Gastrocnemius medialis (tissue), 4 donors: ENCODE measurements at places on chromosomes 12 and 14. TPM values are rescaled to one million over a fixed set of nuclear protein-coding genes. Genes with fewer than 3 reads are reported as not detected.
A peak's percentile ranks its signal among the peaks of the same experiment; 100 is the strongest.

GRCh38 chr12:5966486-5967095 is 21.5 kb upstream of the ANO2 start:
- no peaks in the 10 kb centered on the region for H3K36me3 ChIP-seq
- H3K4me1 ChIP-seq = no peaks in the 10 kb centered on the region
- no peak overlapping the region for H3K27ac ChIP-seq
- DNase-seq = no peak

- no peaks in the 10 kb centered on the region for H3K36me3 ChIP-seq
- no peaks in the 10 kb centered on the region for H3K27me3 ChIP-seq
- H3K27ac ChIP-seq = no peak overlapping the region
Measured at GRCh38 chr14:95058491-95058890, 98.8 kb downstream of the DICER1 start.

DNA sequence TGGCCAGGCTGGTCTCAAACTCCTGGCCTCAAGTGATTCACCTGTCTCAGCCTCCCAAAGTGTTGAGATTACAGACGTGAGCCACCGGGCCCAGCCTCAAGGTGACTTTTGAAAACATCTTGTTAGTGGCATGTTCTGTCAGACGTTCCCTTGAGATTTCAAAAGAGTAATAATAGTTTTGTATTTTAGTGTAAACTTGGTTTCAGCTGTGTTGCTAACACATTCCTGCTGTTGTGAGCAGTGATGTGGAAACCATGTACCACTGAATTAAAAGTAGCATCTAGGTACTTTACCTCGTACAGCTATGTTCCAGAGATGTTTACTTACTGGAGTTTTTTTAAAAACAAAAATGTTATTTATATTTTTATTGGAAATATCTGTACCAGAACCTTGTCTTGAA is 111.3 kb downstream of the AEBP2 start:
- no peak overlapping the region for H3K4me3 ChIP-seq
- no peaks in the 10 kb centered on the region for H3K27me3 ChIP-seq
- H3K36me3 ChIP-seq = no peaks in the 10 kb centered on the region
- H3K4me1 ChIP-seq = peaks cover 19% of the 10 kb centered on the region
- H3K27ac ChIP-seq = no peak overlapping the region

GRCh38 chr12:79841248-79841877 is 93.5 kb downstream of the PPP1R12A start:
- H3K36me3 ChIP-seq = peaks cover 22% of the 10 kb centered on the region
- H3K27ac ChIP-seq = peak overlapping the region; percentile 53
- DNase-seq = no peak
- no peak overlapping the region for H3K4me3 ChIP-seq
- H3K27me3 ChIP-seq = no peaks in the 10 kb centered on the region
- H3K4me1 ChIP-seq = peaks cover 23% of the 10 kb centered on the region

DNA sequence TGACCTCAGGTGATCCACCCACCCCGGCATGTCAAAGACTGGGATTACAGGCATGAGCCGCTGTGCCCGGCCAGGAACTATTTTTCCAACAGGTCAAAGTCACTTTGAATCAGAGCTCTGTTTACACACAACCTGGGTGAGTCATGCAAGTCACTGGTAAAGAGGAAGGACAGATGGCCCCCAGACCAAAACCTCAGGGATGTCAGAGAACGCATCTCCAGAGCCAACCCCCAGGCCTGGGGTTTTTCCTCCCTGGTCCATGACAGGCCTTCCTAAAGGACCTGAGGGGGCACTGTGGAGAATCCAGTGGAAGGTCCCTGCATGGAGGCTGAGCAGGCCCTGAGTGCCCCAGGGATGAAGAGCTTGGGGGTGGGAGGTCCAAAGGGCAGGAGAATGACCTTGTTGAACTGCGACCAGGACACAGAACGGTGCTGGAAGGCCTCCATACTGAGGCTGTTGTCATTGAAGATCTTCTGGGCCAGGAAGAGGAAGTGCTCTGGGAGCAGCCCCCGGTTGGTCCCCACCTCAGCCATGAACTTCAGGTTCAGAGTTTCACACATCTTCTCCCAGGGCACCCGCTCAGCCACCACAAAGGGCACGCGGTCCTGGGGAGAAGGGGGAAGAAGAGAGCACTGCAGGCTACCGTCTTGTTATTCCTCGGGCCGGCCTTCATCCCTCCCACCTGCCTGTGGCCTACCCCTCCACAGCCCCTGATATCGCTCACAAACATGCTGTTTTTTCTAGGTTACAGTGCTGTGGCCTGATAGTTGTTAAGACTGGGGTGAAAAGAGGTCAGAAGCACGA is 9.1 kb downstream of the STAT6 start:
- no peaks in the 10 kb centered on the region for H3K27me3 ChIP-seq
- H3K4me1 ChIP-seq = no peaks in the 10 kb centered on the region
- DNase-seq = no peak
- H3K4me3 ChIP-seq = no peak overlapping the region
- no peaks in the 10 kb centered on the region for H3K36me3 ChIP-seq

DNA sequence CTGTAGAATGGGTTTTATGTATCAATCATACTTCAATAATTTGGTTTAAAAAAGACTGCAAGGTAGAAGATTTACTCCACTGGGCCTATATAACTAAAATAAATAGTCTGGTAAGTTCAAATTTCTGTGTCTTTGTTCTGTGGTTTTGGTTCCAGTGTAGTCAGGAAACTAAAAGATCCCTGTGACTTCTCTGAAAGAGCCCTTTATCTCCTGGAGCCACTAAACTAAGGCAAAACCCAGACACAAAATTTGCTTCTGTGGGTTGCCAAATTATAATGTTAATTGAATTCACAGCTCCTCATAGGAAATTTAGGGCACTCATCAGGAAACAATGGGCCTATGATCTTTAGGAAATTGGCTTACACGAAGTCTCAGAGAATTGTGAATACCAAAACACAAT is 1038.4 kb downstream of the GALC start:
- H3K4me3 ChIP-seq = no peak overlapping the region
- no peaks in the 10 kb centered on the region for H3K36me3 ChIP-seq
- no peak for DNase-seq
- no peaks in the 10 kb centered on the region for H3K27me3 ChIP-seq
- H3K4me1 ChIP-seq = no peaks in the 10 kb centered on the region

DNA sequence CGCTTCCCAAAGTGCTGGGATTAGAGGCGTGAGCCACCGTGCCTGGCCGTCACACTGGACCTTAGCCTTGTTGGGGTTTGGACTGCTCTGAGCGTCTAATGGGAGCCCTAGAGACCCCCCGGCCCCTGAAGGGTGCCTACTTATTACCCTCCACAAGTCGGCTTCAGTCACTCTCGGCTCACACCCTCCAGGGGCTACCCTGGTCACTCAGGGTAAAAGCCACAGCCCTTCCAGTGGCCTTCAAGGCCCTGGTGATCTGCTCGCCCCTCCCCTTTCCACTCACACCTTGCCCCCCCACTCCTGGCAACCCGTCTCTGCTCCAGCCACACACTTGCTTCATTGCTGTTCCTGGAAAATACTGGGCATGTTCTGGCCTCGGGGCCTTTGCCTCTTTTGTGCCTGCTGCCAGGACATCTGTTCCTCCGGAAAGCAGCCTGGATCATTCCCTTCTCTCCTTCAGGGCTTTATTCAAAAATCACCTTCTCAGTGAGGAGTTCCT is 3.6 kb upstream of the MORN3 start:
- DNase-seq = no peak
- H3K27me3 ChIP-seq = no peaks in the 10 kb centered on the region
- H3K4me1 ChIP-seq = no peaks in the 10 kb centered on the region

DNA sequence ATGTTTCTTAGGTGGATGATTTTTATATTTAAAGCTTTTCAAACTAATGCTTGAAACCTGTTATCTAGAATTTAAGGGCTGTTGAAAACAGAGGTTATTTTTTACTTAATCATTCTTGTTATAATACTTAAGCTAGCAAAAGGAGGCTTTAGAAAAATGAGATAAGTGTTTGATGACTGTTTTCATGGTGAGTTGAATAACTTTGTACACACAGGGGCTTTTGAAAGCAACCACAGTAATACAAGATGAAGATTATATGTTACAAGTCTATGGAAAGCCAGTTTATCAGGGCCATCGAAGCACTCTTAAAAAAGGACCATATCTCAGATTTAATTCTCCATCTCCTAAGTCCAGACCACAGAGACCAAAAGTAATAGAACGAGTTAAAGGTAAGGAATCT is 33.3 kb downstream of the KIAA0586 start:
- H3K27me3 ChIP-seq = no peaks in the 10 kb centered on the region
- H3K36me3 ChIP-seq = peaks cover 77% of the 10 kb centered on the region
- H3K4me1 ChIP-seq = no peaks in the 10 kb centered on the region
- no peak for DNase-seq

DNA sequence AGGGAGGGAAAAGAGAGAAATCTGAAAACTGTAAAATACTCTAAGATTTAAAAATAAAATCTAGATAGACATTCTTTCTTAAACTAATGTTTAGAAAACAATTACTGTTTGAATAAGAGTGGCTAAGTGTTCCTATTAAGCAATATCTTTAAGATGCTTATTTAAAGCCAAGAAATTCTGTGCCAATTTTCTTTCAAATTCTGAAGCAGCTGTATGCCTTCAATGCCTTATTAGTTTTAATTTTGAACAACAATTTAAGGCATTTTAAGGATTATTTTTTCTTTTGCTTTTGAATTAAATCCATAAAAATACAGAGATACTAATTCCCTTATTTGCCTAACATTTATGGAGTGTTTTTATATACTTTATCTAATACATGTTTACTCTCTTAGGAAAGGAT is 50.3 kb upstream of the KITLG start:
- no peak overlapping the region for H3K4me3 ChIP-seq
- no peaks in the 10 kb centered on the region for H3K4me1 ChIP-seq
- H3K36me3 ChIP-seq = no peaks in the 10 kb centered on the region
- H3K27me3 ChIP-seq = no peaks in the 10 kb centered on the region
- DNase-seq = no peak

DNA sequence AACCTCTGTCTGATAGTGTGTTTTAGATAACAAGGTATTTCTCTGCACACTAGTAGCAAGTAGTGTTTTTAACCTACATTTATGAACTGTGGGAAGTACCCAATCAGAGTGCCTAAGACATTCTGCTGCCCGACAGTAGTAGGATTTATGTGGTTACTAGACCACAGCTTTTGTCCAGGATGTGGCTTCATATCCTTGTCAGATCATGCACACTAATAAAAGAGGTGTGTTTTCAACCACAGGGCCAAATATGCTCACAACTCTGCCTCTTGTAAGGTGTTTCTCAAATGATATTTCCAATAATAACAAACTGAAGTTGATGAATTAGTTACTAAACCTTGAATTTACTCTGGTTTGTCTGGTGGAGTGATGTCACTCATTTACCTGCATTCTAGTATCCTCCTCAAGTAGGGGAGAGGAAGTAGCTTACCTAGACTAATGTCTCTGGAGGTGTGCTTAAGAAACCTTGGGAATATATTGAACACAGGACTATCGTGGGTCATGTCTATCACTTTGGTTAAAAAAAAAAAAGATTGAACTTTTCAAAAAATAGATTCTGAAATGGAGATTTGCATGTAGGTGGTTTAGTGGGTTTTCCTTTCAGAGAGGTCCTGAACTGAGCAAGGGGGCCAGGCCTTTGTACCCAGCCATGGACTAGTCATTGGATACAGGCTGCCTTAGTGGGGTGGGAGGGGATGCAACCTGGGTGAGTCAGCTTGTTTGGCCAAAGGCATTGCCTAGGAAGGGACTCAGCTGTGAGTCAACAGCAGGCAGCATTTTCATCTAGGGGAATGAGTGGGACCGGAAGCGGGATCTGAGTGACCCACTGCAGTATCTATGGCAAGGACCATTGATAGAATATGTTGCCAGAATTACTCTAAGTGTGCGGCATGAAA is 14.1 kb downstream of the FBXW8 start:
- H3K4me1 ChIP-seq = peaks cover 28% of the 10 kb centered on the region
- no peak overlapping the region for H3K4me3 ChIP-seq
- no peaks in the 10 kb centered on the region for H3K27me3 ChIP-seq

- no peaks in the 10 kb centered on the region for H3K27me3 ChIP-seq
- no peak overlapping the region for H3K27ac ChIP-seq
- no peaks in the 10 kb centered on the region for H3K4me1 ChIP-seq
- no peaks in the 10 kb centered on the region for H3K36me3 ChIP-seq
Measured at GRCh38 chr12:44159216-44159615, 323.3 kb downstream of the TMEM117 start.

- no peak overlapping the region for H3K4me3 ChIP-seq
- no peaks in the 10 kb centered on the region for H3K4me1 ChIP-seq
- H3K36me3 ChIP-seq = no peaks in the 10 kb centered on the region
- no peak for DNase-seq
Measured at GRCh38 chr14:52987514-52987913, 36.7 kb upstream of the FERMT2 start.

DNA sequence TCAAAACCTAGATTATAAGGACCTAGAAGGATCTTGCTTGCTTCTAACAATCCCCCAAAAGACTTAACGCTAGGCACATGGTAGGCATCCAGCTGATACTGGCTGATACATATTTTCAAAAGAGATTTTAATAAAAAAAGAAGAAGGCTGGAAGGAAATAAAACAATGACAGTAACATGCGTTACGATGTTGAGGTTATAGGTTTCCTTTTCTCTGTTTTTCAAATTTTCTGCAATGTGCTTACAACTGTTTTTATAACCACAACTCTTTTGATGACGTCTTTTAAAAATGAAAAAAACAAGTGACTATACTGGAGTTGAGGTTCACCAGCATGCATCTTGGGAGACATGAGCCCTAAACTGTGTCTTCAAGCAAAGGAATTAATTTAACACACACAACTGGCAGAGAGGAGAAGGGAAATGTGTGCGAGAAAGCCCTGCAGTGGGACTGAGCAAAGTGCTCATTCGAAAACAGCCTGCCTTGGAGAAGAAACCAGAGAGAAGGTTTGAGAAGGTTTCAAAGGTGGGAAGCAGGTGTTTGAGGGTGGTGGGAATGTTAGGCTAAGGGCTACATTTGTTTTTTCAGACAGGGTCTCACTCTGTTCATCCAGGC is 80.4 kb downstream of the DUSP16 start:
- no peaks in the 10 kb centered on the region for H3K4me1 ChIP-seq
- no peak overlapping the region for H3K4me3 ChIP-seq
- DNase-seq = no peak
- peaks cover 35% of the 10 kb centered on the region for H3K36me3 ChIP-seq

GRCh38 chr12:106248312-106248845 is 559 bp upstream of the CKAP4 start:
- peak overlapping the region; percentile 72 for H3K4me3 ChIP-seq
- no peaks in the 10 kb centered on the region for H3K36me3 ChIP-seq
- H3K27ac ChIP-seq = peak overlapping the region; percentile 90
- DNase-seq = peak; percentile 45
- H3K27me3 ChIP-seq = no peaks in the 10 kb centered on the region
- peaks cover 39% of the 10 kb centered on the region for H3K4me1 ChIP-seq

DNA sequence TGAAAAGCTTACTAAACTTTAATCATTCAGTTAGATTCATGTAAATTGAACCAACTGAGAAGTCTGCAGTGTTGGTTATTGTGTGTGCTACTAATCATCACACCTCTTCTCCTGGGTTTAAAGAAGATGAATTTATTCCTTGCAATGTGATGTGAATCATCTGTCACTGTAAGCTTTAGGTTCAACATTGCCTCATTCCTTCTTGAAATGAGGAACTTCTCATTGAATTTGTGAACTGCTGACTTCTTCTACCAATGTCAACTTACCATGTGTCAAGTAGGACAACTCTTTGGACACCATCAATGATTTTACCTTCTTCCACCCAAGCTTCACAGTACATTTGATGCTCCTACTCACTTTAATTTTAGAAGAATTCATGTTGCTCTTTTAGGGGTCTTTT is 17.4 kb upstream of the PRB2 start:
- no peak overlapping the region for H3K4me3 ChIP-seq
- no peaks in the 10 kb centered on the region for H3K27me3 ChIP-seq
- H3K27ac ChIP-seq = no peak overlapping the region
- no peak for DNase-seq
- H3K4me1 ChIP-seq = no peaks in the 10 kb centered on the region
- H3K36me3 ChIP-seq = no peaks in the 10 kb centered on the region

GRCh38 chr12:56948457-56948777 is 9.0 kb downstream of the RDH16 start:
- DNase-seq = no peak
- H3K27me3 ChIP-seq = no peaks in the 10 kb centered on the region
- no peak overlapping the region for H3K4me3 ChIP-seq
- no peaks in the 10 kb centered on the region for H3K36me3 ChIP-seq

Gene SLC8A3
- 11.8 TPM for total RNA-seq

Gene RAD9B
- 0.91 TPM for total RNA-seq
